SJCRH30 (cell line): ENCODE measurements at places on chromosomes 4 and X. TPM values are rescaled to one million over a fixed set of nuclear protein-coding genes. Genes with fewer than 3 reads are reported as not detected.
A peak's percentile ranks its signal among the peaks of the same experiment; 100 is the strongest.

DNA sequence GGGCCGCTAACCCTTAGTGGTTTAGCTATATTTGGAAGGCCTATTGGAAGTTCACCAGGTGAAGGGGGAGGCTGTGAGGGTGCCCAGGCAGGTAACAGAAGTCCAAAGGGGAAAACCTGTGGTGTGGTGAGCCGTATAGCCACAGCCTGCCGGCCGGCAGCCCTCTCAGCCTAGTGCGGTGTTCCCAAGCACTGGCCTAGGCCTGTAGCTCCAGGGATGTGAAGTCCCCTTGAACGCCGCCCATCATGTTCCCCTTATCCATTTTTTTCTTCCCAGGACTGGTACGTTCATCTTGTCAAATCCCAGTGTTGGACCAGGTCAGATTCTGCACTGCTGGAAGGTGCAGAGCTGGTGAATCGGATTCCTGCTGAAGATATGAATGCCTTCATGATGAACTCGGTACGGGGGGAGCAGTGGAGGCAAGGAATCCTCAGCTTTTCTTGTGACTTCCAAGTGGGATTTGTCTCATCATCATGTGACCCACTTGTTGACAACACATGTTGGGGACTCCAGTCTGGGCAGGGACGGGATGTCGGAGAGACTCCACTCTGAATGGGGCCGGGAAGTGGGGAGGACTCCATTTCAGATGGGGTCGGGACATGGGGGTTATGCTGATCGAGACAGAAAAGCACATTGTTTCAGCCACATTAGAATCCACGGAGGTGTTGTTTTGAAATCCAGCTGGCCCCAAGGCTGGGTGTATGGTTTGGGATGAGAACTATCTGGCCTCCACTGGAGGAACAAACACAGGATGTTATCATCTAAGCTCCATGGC lies 39.2 kb upstream of the MSANTD1 start:
- no peak for DNase-seq

Gene SMIM43
- 0.08 TPM in 1 of 2 replicates, not detected in the other for total RNA-seq

- DNase-seq, result no peak
These were observed 292.5 kb upstream of the DCAF8L1 start for GRCh38 chrX:28273736-28274135.

DNA sequence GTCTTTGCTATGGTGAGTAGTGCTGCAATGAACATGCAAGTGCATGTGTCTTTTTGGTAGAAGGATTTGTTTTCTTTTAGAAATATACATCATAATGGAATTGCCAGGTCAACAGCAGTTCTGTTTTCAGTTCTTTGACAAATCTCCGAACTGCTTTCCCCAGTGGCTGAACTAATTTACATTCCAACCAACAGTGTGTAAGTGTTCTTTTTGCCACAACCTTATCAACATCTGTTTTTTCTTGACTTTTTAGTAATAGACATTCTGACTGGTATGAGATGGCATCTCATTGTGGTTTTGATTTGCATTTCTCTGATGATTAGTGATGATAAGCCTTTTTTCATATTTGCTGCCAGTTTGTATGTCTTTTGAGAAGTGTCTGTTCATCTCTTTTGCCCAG lies 406.3 kb downstream of the DTHD1 start:
- DNase-seq, result no peak

Gene ZDHHC15
- total RNA-seq, result 0.53 and 0.67 TPM in 2 replicates

DNA sequence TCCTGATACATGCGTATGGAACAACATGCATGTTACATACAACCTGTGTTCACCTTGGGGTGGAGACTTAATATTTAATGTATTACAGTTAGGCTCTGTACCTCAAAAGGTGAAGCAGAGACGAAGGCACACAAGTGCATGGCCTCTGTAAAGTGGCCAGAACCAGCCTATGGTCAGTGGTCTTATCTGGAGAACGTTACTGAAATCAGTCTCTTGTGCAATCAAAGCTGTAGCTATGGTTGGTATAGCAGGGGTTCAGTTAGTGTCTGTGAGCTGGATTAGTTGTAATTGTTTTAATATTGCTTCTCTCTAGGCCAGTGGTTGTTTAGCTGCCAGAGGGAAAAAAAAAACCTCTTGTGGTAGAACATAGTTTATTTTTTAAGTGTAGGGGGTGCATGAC lies 2.2 kb upstream of the TMEM33 start:
- DNase-seq, result no peak

DNA sequence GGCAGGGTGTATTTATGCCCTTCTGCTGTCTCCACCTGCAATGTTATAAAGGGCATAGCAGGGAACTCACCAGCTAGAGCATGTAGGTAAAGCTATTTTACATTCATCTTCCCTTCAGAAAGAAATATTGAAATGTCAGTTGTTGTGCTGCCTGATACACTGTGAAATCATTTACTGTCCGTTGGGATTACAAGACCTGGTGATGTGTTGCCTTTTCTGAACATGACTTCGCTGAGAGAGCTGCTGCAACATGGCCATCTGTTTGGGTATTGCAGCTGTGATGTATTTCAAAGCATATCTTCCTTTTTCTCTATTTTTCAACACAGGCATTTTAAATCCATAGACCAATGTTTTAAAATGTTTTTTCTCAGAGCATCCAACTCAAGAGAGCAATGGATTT lies 644.1 kb upstream of the GNPDA2 start:
- peak; percentile 17 for DNase-seq

Gene GATA1
- not detected in 2 replicates for total RNA-seq

Gene UGT2B10
- total RNA-seq, result not detected in 2 replicates

GRCh38 chrX:73826996-73827395 lies 264.0 kb downstream of the CHIC1 start:
- DNase-seq, result no peak

DNA sequence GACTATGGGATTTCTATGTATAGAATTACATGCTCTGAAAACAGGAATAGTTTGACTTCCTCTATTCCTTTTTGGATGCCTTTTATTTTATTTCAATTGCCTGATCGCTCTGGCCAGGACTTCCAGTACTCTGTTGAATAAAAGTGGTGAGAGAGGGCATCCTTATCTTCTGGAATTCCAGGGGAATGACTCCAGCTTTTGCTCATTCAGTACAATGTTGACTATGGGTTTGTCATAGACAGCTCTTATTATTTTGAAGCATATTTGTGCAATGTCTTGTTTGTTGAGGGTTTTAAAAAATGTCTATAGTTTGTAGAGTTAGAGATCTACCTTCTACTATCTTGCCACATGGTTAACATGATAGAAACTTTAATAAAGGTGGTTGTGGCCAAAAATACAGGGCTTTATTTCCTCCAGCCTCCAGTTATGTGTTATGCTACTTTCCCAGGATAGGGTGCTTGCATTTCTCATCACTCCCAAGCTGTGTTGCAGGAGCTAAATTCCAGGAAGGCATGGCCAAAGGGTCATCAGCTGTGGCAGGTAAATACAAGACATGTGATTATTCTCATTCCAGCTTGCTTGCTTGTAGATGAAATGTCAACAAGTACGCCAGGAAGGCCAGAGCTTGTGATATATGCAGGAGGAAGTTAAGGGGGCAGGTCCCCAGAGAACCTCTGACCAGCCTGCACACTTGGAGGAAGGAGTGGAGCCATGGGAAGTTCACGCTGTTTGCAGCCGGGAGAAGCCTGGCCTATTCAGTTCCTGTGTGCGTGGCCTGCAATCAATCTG lies 142.4 kb upstream of the CPXCR1 start:
- DNase-seq, result no peak

DNA sequence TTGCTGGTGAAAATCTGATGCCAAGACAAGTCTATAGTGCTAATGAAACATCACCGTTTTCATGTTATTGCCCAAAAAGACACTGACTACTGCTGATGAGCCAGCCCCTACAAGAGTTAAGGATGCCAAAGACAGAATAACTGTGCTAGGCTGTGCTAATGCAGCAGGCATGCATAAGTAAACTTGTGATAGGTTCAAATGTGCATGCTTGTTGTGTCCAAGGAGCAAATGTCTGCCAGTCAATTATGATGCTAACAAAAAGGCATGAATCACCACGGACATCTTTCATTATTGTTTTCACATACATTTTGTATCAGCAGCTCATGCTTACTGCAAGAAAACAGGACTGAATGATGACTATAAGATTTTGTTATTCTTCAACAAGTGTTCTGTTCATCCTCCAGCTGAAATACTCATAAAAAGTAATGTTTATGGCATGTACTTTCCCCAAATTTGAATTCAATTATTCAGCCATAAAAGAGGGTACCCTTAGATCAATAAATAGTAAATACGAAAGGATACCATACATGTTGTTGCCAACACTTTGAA lies 306.9 kb upstream of the ARSJ start:
- no peak for DNase-seq

GRCh38 chr4:53656421-53656981 lies 65.2 kb upstream of the LNX1 start:
- DNase-seq, result no peak

Gene ADAM29
- not detected in 2 replicates for total RNA-seq

DNA sequence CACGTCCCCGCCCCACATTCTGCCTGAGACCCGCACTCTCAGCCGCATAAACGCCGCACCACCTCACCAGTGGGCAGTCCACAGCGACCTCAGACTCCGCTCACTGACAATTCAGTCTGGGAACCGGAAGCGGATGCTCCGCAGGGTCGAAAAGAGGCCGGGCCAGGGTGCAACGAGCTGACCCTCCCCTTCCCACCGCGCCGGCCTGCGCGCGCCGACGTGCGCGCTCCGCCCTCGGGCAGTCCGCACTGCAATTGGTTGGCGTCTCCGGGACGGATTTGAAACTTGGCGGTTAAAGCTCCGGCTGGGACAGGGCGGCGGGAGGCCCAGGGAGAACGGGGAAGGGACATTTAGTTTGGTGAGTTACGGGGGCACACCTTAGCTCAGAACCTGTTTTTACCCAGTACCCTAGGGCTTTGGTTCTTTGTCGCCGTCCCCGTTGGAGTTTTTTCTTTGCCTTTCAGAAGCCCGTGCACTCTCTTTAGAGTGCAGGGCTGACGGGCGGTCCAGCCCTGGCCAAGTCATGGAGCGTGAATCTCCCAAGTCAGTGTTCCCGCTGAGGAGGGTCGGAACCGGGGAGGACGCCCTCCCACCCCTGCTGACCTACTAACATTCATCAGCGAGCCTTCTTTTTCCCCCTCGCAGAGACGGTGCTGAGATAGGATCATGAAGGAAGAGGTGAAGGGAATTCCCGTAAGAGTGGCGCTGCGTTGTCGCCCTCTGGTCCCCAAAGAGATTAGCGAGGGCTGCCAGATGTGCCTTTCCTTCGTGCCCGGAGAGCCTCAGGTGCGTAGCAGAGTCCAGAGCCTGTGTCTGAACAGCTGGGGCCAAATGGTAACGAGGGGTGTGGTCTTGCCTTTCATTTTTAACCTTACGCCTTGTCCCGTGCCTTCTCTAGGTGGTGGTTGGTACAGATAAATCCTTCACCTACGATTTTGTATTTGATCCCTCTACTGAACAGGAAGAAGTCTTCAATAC lies at the start of the genes KIF4A and PDZD11:
Gene KIF4A (plus strand): TSS at position 312 of the 978 bp plus-strand sequence. CDS start 355 bp downstream, at position 667.
Gene PDZD11 (minus strand): TSS at position 135 of the 978 bp plus-strand sequence. CDS start 586 bp downstream, outside the sequence.
- peak; percentile 89 for DNase-seq

Gene PIGA
- total RNA-seq, result 38.8 and 43.0 TPM in 2 replicates

Gene CNKSR2
- total RNA-seq, result 24.7 and 33.0 TPM in 2 replicates

DNA sequence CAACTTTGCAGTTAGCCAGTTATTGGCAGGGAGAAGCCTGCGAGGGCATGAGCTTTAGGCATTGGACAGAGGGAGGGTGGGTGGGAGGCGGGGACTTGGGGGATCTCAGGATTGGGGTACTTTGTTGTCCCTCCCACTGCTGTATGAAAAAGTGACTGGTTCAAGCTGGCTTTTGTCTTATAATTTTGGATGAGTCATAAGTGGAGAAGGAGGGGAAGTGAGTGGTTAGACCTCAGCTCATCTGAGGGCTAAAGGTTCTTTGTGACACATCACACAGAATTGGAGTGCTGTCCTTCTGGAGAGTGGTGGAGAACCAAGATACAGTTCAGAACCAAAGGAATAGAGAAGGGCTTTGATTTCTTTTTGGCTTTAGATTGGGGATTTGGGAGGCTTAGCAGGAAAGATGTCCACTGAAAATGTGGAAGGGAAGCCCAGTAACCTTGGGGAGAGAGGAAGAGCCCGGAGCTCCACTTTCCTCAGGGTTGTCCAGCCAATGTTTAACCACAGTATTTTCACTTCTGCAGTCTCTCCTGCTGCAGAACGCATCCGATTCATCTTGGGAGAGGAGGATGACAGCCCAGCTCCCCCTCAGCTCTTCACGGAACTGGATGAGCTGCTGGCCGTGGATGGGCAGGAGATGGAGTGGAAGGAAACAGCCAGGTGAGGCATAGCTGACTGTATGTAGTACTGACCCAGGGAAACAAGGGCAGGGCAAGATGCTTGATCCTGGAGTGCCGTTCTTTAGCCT lies at the start of gene SLC4A4:
Gene SLC4A4 (plus strand): TSS at position 175 of the 748 bp plus-strand sequence.
- DNase-seq, result no peak

DNA sequence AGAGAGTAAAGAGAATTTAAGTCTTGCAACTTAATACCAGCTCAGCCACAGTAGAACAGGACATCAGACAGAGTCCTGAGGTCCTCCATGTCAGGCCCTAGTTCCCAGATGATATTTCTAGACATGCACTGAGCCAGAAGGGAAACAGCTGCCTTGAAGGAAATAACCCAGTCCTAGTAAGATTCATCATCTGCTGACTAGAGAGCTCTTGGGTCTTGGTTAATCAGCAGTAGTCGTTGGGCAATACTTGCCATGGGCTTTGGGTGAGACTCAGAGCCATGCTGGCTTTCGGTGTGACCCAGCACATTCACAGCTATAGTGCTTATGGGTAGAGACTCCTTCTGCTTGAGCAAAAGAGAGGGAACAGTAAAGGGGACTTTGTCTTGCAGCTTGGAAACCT lies 379.1 kb downstream of the AR start:
- DNase-seq, result no peak

Gene BDH2
- total RNA-seq, result 98.9 and 109 TPM in 2 replicates

Gene TMPRSS11F
- total RNA-seq, result not detected in 2 replicates

DNA sequence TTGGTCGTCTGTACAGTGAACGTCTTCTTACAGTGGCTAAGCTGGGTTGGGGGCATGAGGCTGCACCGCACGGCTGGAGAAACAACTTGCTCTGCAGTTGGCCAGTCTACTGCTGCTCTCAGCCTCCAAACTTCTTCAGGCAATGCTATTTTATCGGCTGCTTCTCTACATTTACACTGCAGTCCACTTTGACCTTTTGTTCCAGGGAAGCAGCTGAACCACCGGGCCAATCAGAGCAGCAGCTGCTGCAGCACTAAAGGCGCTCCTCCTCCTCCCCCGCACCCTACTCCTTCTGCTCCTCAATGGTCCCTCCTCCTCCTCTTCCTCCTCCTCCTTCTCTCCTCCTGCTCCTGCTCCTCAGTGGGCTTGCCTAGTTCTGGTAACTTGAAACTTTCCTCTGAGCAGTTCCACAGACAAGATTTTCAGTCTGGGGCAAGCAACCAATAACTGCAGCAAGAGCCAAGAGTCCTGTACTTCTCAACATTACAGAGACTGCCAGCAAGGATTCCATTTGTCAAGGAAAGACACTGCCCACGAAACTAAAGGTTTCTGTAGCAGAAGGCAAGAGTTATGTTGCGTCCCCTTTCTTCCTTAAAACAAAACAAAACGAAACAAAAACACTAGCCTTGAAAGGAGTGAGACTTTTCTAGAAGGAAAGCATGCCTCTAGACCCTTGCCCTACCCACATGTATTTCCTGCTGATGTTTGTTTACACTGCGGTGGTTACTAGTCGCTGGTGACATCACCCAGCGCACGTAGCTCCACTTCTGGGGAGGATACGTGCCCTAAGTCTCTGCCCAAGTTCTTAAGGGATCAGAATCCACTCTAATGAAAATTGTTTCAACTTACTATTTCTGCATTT lies 125.7 kb upstream of the NAP1L5 start:
- peak; percentile 96 for DNase-seq

GRCh38 chrX:28542791-28543190 lies 44.5 kb upstream of the IL1RAPL1 start:
- DNase-seq, result no peak
